Activated naive CD4-positive, alpha-beta T cell (primary cell): ENCODE measurements at places on chromosomes 7 and 10.

DNA sequence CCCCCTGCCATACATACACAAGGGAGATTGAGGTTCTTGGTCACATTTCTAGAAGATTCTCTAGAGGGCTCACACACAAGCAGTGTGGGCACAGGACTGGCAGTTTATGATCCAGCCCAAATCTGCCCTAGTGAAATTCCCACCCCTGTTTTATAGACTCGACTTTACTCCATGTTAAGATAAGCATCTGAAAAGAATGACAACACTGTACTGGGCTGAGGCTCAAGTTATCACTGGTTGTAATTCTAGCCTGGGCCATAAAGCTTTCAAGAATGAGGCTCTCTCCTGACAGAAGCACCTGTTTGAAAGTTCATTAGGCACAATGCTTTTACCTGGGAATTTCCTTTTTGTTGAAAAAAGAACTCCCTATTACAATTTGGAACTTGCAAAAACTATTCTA, 195.6 kb upstream of the GLI3 start:
- no peak for DNase-seq

DNA sequence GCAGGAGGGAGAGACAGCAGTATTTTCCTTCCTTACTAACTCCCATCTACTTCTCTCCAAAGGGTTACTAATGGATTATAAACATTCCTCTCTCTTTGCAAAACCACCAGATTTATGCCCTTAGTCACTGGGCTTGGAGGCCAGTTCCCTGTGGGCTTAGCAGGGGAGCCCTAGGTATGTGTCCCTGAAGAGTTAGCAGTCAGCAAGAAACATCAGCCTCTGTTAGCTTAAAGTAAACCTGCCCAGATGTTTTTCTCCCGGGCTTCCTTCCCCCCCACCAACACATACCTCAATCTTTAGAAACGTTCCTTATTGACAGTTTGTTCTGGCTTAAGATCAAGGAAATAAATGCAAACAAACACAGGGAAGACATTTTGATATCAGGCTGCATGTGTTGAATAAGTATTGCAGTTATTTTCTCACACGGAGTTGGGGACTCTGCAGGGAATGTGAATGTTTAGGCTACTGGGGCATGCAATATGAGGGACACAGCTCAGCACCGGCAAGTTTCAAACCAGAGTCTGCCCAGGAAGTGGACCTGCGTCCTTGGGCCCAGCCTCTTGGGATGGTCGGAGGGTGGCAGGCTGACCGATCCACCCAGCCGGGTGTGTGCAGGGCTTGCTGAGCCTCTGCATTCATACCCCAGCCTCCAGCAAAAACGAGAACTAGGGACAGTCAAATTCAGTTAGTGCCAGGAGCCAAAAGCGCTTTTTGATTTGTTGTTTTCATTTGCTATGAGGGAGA, 252.0 kb upstream of the GRB10 start:
- DNase-seq = no peak

GRCh38 chr10:84406561-84406960, 78.2 kb downstream of the CCSER2 start:
- DNase-seq = no peak

DNA sequence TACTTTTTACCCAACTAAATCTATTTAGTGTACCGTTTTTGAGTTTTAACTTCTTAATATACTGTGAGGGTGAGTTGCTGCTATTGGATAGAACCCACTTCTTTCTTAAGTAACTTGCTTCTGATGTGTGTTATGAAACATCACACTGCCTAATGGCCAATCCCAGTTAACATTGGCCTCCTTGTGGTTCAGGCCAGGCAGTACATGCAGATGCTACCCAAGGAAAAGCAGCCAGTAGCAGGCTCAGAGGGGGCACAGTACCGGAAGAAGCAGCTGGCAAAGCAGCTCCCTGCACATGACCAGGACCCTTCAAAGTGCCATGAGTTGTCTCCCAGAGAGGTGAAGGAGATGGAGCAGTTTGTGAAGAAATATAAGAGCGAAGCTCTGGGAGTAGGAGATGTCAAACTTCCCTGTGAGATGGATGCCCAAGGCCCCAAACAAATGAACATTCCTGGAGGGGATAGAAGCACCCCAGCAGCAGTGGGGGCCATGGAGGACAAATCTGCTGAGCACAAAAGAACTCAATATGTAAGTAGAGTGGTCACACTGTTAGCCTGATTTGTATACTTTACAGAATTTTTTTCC, 39.7 kb downstream of the TES start:
- DNase-seq = no peak

GRCh38 chr10:114932945-114933344, 5.0 kb upstream of the TRUB1 start:
- no peak for DNase-seq

DNA sequence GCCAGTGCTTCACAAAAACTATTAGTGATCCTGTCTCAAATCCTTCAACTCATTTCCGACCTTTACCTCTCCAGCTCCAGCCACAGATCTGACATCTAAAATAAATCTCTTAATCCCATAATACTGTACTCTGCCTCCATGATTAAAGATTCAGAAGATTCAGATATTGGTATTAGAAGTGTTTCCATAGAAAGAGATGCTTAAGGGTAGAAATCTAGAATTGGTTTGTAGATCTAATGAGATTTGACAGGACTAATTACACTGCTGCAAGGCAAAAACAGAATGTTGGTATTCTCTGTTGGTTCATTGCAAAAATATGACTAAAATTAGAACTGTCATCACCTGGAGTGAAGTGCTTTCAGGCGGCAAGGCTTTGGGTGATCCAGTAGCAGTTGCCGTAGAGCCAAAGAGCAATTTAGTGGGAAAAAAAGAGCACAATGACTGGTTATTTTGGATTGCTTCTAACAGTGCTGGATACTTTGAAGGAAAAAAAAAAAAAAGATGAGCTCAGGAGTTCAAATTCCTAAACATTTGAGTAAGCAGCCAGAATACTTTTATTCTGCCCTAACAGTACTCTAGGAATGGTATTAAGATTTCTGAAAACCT, 940.1 kb upstream of the SORCS1 start:
- no peak for DNase-seq

- no peak for DNase-seq
These were observed 1.4 kb downstream of the PHYHIPL start for GRCh38 chr10:59177836-59178235.

GRCh38 chr7:102890292-102890970, 22.4 kb upstream of the LRRC17 start:
- no peak for DNase-seq

DNA sequence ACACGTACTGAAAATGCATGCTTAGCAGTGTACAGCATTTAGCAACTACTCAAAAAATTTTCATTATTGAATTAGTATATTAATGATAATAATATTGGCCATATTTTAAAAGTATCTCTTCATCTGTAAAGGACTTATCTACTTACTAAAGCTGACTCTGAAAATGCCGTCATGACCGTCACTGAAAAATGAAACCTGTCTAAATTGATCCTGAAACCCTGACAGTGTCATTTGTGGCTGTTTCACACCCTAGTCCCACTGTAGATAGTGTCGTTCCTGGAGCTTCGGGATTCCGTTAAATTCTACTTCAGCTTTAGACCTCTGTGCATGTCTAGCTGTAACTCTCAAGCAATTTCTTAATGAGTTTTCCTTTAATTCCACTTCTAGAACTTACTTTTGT, 35.8 kb upstream of the EZH2 start:
- no peak for DNase-seq

DNA sequence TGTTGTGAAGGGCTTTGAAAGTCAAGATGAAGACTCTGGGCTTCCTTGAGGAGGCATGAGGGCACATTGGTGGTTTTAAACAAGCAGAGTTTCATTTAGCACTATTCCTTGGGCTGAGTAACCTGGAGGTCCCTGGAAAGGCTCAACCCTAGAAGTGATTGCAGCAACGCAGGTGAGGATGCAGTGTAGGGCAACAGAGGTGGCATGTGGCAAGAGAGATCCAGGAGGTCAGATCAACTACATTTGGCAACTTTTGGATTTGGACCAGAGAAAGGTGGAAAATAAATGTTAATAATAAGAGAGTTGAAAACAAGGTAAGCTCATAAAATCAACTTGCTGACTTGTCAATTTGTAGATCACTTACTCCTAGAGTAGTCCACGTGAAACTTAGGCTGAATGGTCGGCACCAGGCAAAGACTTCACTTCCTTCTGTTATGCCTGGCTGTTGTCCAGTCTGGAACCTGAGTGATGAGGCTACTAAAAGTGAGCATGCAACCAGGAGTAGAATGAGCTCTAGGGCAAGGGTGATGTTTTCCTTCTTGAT, 414.6 kb upstream of the ZMIZ1 start:
- DNase-seq = no peak

DNA sequence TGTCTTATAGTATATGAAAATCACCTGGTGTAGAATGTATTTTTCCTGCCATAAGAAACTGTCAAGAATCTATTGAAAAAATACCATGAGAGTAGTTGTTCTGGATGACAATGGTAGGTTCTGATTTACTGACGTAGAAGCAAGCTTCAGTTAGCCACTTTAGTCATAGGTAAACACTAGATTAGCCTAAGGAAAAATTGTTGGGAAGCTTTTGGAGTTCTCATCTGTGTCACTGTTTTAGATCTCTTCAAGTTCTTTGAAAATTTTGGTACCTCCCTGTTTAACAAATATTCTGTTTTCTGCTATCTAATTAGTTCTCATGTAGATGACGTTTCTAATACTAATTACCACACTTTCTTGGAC, 131.8 kb downstream of the ADK start:
- no peak for DNase-seq

DNA sequence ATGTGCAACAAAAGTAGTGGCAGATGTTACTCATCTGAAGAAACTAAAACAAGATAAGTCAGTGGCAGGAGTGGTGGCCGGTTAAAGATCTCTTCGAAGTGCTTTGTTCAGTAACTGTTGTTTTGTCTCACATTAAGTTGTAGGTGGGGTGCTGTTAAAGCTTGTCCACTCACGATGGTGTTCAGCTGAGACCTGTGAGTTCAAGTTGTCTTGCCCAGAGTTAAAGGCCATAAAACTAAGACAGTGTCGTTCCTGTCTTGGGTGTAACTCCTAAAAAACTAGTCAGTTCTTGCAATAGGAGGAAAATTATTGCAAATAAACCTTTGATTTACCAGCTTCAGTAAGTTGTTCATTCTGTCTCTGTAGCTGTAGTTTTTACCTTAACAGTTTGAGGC, 857 bp upstream of the FOXP2 start:
- no peak for DNase-seq

- no peak for DNase-seq
These were observed 163.8 kb downstream of the ELMO1 start for GRCh38 chr7:37284805-37285231.

DNA sequence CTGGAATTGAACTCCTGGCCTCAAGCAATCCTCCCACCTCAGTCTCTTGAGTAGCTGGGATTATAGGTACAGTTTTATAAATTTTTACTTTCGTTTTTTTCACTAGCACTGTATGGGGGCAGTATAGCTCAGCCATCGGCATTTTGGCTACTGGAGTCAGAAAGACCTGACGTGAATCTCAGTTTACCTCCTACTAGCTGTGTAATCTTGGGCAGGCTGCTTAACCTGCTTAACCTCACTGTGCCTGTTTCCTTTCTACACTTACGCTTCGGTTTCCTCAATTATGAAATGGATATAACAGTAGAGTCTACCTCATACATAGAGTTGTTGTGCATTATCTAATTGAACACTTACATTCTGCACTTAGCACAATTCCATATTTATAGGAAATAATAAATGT, 16.7 kb downstream of the STN1 start:
- DNase-seq = no peak

- no peak for DNase-seq
These were observed 174.9 kb downstream of the GRID1 start for GRCh38 chr10:86191686-86192085.

- no peak for DNase-seq
These were observed 5.1 kb upstream of the MAFK start for GRCh38 chr7:1525409-1525808.

DNA sequence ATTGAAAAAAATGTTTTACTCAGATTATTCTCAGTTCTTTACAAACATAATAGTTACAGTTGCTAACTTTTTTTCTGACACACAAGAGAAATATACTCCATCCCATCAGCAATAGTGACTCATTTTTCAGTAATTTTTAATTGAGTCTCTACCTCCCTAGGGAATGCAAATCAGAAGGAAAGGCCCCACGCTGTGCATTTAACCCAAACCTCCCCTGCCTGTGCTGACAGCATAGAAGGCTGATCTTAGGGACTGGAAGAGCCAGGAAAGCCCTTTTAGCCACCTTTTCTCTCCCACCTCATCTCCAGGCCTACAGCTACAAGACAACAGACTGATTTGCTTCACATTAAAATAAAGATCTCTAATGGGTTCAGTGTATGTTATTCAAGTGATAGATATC, 24.7 kb upstream of the PIK3CG start:
- DNase-seq = no peak

DNA sequence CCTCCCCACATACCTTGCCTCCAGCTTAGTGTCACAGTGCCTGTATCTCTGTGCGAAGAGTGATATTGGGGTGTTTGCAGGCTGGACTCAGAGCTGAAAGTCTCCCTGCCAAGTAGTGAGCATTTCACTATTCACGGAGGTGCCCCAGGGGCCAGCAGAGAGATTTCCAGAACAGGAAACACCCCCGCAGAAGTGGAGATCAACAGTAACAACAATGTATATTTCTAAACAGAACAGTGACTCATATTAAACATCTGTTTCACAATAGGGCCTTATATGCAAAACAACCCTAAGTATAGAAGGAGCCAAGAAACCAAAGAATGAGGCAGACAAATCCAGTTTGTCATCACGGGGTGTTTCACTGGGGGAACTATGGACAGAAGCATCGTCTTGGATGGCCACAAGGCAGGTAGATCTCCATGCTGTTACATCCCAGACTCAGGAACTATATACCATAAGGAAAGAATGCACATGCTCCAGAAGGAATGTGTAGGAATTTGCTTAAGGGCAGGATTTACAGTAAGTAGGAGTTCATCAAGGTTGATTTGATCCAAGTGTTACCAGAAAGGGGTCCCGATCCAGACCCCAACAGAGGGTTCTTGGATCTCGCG, 29.3 kb upstream of the CCL24 start:
- no peak for DNase-seq

DNA sequence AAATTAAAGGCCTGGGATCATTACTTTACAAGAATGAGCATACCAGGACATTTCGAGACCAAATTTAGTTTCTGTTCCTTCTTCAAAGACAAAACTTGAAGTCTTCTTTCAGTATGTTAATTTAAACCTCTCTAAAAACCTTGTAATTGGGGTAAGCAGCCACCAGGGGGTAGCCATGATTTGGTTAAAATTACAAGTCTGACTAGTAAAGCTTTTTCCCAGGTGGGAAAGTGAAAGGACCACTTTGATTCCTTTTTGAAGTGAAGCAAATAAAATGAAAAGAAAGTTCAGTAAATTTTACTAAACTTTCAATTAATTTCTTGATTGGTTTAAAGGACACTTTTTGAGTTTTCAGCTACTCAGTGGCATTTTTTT, 294.3 kb downstream of the BBS9 start:
- no peak for DNase-seq

GRCh38 chr7:65422670-65423069, 49.0 kb downstream of the ZNF92 start:
- no peak for DNase-seq

- no peak for DNase-seq
These were observed 285.3 kb downstream of the NRG3 start for GRCh38 chr10:82160307-82160706.
